Activated CD4-positive, alpha-beta memory T cell treated with anti-CD3 and anti-CD28 coated beads for 36 hours (primary cell): ENCODE measurements at places on chromosomes 12 and 14. TPM values are rescaled to one million over a fixed set of nuclear protein-coding genes. Genes with fewer than 3 reads are reported as not detected.

AKAP3 gene
- total RNA-seq = 2.9 TPM

TPH2 gene
- total RNA-seq = not detected

CAPS2 gene
- 2.1 TPM for total RNA-seq

ZNF26 gene
- 10.8 TPM for total RNA-seq

MSRB3 gene
- not detected for total RNA-seq

GSC gene
- not detected for total RNA-seq

MEG3 gene
- not detected for total RNA-seq

ZC3H10 gene
- total RNA-seq = 7.2 TPM
